ENCODE measurements at places on chromosomes 5 and 9.

DNA sequence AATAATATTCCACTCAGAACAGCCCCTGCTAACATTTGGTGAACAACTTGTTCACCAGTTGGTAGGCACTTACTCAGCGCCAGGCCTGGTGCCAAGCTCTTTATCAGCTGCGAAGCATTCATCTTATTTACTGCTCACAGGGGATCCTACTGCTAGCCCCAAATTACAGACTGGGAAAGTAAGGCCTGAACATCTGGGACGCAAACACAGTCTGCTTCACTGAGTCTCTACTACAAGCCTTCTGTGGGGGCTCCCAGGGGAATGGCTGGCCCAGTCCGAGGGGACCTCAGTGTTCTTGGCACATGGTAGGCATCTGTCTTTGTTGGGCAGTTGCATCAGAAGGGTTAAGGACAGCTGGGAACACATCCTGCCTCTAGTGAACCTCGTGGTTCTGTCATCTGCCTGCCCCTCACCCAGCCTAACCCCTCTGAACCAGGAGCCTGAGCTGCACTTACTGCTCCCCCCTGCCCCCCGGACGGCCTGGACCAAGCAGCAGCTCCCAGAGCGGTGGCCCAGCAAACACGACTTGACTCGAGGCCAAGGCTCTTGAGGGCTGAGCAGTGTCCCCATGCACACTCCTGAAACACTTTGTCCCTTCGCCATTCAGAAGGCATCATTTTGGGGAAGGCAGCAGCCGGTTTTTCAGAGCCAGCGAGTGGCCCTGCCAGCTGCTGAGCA lies at the start of gene PHYHD1:
PHYHD1 (plus strand) TSS at position 602 of the 678 bp plus-strand sequence. CDS start 1,342 bp downstream, outside the sequence.
- DNase-seq = no peak

DNA sequence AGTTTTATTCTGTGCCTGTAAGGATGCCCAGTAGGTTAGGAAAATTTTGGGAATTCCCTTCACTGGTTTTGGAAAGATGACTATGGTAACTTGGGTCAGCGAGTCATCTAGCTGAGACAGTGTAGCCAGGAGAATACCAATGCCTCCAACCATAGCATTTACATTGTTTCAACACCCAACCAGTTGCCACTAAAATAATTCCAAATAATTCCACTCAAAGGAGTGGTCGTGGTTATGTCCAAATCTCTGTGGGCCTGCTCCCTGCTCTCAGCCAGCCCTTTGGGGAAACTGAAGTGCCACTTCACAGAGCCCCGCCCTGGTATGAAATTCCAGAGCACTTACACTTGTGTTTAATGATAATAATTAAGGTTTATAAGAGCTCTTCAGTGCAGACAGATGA lies 310.5 kb downstream of the PLK2 start:
- DNase-seq = no peak

GRCh38 chr5:172549696-172550095 lies 91.4 kb upstream of the NEURL1B start:
- no peak for DNase-seq

GRCh38 chr5:151005950-151006576 lies 14.3 kb upstream of the GPX3 start:
- DNase-seq = no peak

GRCh38 chr5:37662789-37663485 lies 176.9 kb downstream of the GDNF start:
- DNase-seq = no peak

Data from stimulated activated CD8-positive, alpha-beta memory T cell treated with anti-CD3 and anti-CD28 coated beads, Interleukin-2, amount 100 ng/mL, for 1 hour (primary cell).